ENCODE measurements at places on chromosomes 4 and X.

DNA sequence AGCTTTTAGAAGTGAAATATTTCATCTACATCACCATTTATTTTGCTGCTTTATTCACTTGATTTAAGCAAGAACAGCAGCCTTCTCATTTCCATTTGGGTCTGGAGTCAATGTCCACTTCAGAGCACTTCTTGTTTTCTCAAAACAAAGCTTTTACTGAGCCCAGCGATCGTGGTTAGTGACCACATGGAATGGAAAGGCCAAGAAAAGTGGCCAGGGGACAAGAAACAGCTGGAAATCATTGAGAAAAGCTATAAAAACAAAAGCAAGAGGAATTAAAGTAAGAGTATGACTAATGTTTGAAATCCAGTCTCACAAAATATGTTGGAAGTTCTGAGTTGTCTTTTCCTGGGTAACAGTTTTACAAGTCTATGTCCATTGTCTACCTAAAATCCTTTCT, 328.4 kb upstream of the INTU start:
- no peak for DNase-seq
- H3K4me3 ChIP-seq = no peak overlapping the region
- no peak overlapping the region for H3K27ac ChIP-seq
- H3K4me1 ChIP-seq = no peaks in the 10 kb centered on the region
- no peaks in the 10 kb centered on the region for H3K36me3 ChIP-seq
- H3K27me3 ChIP-seq = no peaks in the 10 kb centered on the region

DNA sequence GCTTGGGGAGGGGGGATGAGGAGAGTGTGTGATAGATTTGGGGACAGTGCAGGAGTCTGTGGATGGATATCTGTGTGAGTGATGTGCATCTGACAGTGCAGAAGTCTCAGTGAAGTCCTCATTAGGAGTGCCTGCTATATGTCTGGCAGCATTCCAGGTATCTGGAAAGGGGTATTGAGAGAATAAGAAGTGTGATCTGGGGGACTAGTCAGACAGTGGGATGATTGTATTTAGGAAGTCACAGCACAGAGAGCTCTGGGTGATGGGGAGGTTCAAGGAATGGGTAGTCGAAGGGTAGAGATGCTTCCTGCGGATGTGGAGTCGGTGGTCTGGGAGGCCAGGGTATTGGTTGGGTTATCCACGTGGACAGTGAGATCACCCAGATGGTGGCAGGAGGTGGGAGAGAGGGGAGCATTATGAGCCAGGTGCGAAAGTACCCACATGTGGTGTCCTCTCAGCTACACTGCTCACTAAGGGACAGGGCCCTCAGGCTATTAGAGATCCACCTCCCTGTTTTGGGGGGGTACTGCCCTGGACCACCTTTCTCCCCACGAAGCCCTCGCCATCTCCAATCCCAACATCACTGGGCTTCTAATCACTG, 9.8 kb downstream of the MAGED2 start:
- H3K4me1 ChIP-seq = peaks cover 5% of the 10 kb centered on the region
- no peaks in the 10 kb centered on the region for H3K27me3 ChIP-seq
- no peak overlapping the region for H3K4me3 ChIP-seq
- no peak overlapping the region for H3K27ac ChIP-seq
- no peak for DNase-seq

DNA sequence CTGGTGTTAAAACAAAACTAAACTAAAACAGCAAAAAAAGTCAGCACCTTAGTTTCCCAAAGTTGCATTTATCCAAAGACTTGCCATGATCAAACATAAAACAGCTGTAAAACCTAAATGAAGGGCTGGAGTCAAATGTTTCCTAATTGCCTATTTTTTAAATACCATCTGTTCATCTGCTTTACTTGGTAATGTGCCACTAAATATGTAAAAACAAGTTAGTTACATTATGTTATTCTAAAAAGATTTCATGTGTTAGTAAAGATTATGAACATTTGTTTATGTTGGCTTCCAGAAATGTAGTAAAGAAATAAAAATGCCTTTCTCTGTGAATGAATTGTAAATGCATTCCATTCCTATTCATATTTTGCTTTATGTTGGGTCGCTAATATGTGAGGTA, 977.8 kb downstream of the FSTL5 start:
- no peaks in the 10 kb centered on the region for H3K36me3 ChIP-seq
- no peaks in the 10 kb centered on the region for H3K27me3 ChIP-seq
- no peaks in the 10 kb centered on the region for H3K4me1 ChIP-seq
- H3K27ac ChIP-seq = no peak overlapping the region

- no peak overlapping the region for H3K4me3 ChIP-seq
- H3K27ac ChIP-seq = no peak overlapping the region
- no peaks in the 10 kb centered on the region for H3K36me3 ChIP-seq
- DNase-seq = no peak
- no peaks in the 10 kb centered on the region for H3K4me1 ChIP-seq
These were observed 1403.1 kb upstream of the TENM3 start for GRCh38 chr4:180840142-180840541.

DNA sequence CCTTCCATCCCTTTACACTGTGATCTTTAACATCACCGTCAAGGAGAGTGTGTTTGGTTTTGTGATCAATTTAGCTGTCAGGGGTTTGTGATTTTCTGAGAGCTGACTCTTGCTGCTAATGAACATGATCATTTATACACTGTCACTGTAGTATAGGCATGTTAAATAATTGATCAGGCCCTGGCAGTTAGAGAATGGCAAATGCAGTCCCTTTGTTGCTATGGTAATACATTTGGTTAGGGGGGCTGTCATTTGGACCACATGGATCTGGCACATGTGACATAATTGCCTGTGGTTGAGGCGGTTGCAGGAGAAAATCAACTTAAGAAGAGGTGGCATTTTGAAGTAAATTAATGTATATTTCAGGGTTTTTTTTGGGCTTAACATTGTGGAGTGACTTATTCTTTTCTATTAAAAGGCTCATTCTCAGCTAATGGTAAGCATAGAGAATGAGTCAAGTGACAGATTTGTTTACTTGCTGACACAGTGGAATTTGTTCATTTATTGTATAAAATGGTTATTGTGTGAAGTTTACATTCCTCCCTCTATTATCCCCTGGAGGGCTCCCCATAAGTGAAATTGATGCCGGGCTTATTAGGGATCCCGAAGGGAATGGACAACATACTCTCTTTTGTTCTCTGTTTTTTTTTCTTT, 114.0 kb downstream of the FHIP1A start:
- no peaks in the 10 kb centered on the region for H3K27me3 ChIP-seq
- H3K27ac ChIP-seq = no peak overlapping the region
- no peak for DNase-seq
- H3K4me1 ChIP-seq = peaks cover 2% of the 10 kb centered on the region
- no peak overlapping the region for H3K4me3 ChIP-seq

DNA sequence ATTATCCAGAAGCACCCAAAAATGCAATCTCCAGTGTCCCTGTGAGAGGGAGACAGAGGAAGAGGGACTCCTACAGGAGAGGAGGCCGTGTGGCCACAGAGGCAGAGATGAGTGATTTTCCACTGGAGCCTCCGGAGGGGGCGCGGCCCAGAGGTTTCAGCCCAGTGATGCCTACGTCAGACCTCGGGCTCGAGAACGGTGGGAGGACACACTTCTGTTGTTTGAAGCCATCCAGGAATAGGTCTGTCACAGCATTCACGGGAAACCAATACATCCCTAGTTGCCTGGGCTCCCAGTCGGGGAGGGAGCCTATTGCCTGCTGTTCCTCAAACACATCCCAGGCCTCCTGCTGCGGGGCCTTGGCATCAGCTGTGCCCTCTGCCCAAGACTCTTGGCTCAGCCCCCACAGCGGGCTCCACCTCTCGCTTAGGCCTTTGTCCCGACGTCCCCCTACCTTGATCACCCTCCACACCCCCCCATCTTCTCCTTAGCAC, 39.2 kb upstream of the HMX1 start:
- no peak overlapping the region for H3K4me3 ChIP-seq
- no peaks in the 10 kb centered on the region for H3K36me3 ChIP-seq
- no peak for DNase-seq

GRCh38 chr4:125572601-125573000, 257.8 kb downstream of the FAT4 start:
- no peaks in the 10 kb centered on the region for H3K4me1 ChIP-seq
- no peak overlapping the region for H3K27ac ChIP-seq
- no peaks in the 10 kb centered on the region for H3K27me3 ChIP-seq
- DNase-seq = no peak
- H3K36me3 ChIP-seq = peaks cover 5% of the 10 kb centered on the region
- H3K4me3 ChIP-seq = no peak overlapping the region

DNA sequence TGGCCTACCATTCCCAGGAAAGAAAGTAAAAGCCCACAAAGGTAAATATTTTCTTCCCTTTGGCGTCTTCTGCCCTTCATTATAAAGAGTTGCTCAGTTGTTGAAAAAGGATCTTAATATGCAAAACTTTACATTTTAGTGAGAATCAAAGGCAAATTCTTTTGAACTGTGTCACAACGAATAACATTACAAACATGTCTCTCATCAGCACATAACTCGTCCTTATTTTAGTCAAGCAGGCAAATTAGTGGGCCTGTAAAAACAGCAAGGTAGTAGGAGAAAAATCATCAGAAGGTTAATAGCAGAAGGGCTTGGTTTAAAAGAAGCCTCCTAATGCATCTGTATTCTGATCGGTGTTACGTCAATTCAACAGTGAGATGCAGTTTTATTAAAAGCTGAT, 647.3 kb upstream of the DIPK2B start:
- DNase-seq = no peak
- H3K4me1 ChIP-seq = peaks cover 8% of the 10 kb centered on the region
- no peaks in the 10 kb centered on the region for H3K27me3 ChIP-seq
- no peak overlapping the region for H3K27ac ChIP-seq
- H3K36me3 ChIP-seq = peaks cover 2% of the 10 kb centered on the region

- H3K4me3 ChIP-seq = no peak overlapping the region
- no peaks in the 10 kb centered on the region for H3K4me1 ChIP-seq
- DNase-seq = no peak
These were observed 61.9 kb downstream of the SEC24B start for GRCh38 chr4:109495514-109495913.

GRCh38 chrX:120262859-120263708, 12.5 kb downstream of the ZBTB33 start:
- no peaks in the 10 kb centered on the region for H3K36me3 ChIP-seq
- H3K4me3 ChIP-seq = no peak overlapping the region
- H3K27me3 ChIP-seq = no peaks in the 10 kb centered on the region
- no peak for DNase-seq
- H3K27ac ChIP-seq = no peak overlapping the region

GRCh38 chrX:108464604-108465003, 25.0 kb downstream of the COL4A5 start:
- no peak overlapping the region for H3K27ac ChIP-seq
- H3K4me1 ChIP-seq = no peaks in the 10 kb centered on the region
- H3K36me3 ChIP-seq = no peaks in the 10 kb centered on the region
- no peak for DNase-seq

DNA sequence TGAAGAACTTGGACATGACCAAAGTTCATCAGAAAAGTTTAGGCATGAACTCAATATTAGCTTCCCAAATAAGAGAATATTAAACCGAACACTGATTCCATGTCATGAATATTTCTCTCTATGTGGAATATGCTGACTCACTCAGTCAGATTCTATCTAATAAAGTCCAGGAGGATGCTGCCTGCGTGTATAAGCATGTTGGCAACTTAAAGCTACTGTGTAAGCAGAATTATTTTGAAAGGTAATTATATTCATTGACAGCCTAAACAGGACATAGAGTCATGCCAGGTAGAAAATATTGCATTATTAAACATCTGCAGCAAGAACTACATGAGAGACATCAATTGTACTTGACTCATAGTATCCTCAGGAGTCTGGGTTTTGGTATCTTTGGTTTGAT, 367.9 kb upstream of the SPOCK3 start:
- H3K4me1 ChIP-seq = no peaks in the 10 kb centered on the region
- no peak overlapping the region for H3K4me3 ChIP-seq
- H3K27me3 ChIP-seq = no peaks in the 10 kb centered on the region
- no peaks in the 10 kb centered on the region for H3K36me3 ChIP-seq
- no peak overlapping the region for H3K27ac ChIP-seq
- DNase-seq = no peak

DNA sequence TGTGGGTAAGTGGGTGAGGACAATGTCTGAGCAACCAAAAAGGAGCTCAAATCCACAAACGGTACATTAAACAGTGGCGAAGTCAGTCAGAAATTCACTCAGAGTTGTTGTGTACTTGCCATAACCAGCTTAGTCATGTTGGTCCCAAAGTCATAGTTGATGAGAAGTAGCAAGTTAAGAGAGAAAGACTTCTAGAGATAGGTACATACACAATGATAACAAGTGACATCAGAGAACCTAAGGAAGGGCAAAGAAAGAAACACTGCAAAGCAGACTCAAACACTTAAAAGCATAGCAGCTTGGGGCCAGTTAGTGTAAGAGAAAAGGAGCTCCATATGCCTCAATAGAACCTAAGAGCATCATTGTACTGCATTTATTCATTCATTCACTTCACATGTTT, 30.2 kb downstream of the DYNLT3 start:
- no peaks in the 10 kb centered on the region for H3K36me3 ChIP-seq
- no peaks in the 10 kb centered on the region for H3K27me3 ChIP-seq
- H3K4me1 ChIP-seq = peaks cover 32% of the 10 kb centered on the region
- no peak overlapping the region for H3K4me3 ChIP-seq
- DNase-seq = no peak
- H3K27ac ChIP-seq = no peak overlapping the region

- no peaks in the 10 kb centered on the region for H3K27me3 ChIP-seq
- no peak overlapping the region for H3K27ac ChIP-seq
- H3K4me3 ChIP-seq = no peak overlapping the region
- no peak for DNase-seq
These were observed 1056.0 kb downstream of the STIM2 start for GRCh38 chr4:27916452-27917184.

GRCh38 chrX:140132937-140133336, 167.6 kb upstream of the CXorf66 start:
- H3K4me3 ChIP-seq = no peak overlapping the region
- no peaks in the 10 kb centered on the region for H3K27me3 ChIP-seq
- H3K36me3 ChIP-seq = no peaks in the 10 kb centered on the region
- no peak overlapping the region for H3K27ac ChIP-seq
- no peaks in the 10 kb centered on the region for H3K4me1 ChIP-seq
- DNase-seq = no peak

- H3K27ac ChIP-seq = no peak overlapping the region
- H3K4me3 ChIP-seq = no peak overlapping the region
- no peaks in the 10 kb centered on the region for H3K4me1 ChIP-seq
- no peaks in the 10 kb centered on the region for H3K36me3 ChIP-seq
- DNase-seq = no peak
- no peaks in the 10 kb centered on the region for H3K27me3 ChIP-seq
These were observed 11.0 kb upstream of the TBC1D8B start for GRCh38 chrX:106791495-106791894.

DNA sequence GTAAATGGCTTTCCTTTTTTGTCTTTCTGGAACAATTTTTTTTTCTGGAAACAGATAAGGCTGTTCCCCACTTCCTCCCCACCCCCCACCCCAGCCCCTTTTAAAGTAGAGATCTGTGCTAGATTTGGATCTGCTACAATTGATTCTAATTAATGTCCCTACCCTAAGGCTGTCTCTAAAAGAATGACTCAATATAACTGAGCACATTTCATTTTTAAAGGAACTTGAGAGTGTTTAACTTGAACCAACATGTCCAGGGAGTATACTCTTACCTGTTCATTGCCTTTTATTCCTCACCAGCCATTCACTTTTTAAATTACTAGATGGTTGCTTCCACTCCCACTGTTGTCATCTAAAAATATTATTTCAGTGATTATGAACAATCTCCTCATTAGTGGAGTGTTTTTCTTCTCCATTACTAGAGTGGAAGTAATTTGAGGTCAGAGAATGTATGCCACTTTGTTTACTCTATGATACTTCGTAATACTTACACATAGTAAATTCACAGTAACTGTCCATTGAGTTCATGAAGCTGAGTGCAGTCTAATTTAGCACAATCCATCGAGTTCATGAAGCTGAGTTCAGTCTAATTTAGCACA, 14.1 kb upstream of the CNOT6L start:
- H3K36me3 ChIP-seq = no peaks in the 10 kb centered on the region
- no peak overlapping the region for H3K27ac ChIP-seq
- peaks cover 13% of the 10 kb centered on the region for H3K4me1 ChIP-seq
- H3K27me3 ChIP-seq = no peaks in the 10 kb centered on the region
- H3K4me3 ChIP-seq = no peak overlapping the region
- no peak for DNase-seq

All from naive thymus-derived CD8-positive, alpha-beta T cell (primary cell).